GM23248 (cell line): ENCODE measurements at places on chromosomes 2 and 18. TPM values are rescaled to one million over a fixed set of nuclear protein-coding genes. Genes with fewer than 3 reads are reported as not detected.

DNA sequence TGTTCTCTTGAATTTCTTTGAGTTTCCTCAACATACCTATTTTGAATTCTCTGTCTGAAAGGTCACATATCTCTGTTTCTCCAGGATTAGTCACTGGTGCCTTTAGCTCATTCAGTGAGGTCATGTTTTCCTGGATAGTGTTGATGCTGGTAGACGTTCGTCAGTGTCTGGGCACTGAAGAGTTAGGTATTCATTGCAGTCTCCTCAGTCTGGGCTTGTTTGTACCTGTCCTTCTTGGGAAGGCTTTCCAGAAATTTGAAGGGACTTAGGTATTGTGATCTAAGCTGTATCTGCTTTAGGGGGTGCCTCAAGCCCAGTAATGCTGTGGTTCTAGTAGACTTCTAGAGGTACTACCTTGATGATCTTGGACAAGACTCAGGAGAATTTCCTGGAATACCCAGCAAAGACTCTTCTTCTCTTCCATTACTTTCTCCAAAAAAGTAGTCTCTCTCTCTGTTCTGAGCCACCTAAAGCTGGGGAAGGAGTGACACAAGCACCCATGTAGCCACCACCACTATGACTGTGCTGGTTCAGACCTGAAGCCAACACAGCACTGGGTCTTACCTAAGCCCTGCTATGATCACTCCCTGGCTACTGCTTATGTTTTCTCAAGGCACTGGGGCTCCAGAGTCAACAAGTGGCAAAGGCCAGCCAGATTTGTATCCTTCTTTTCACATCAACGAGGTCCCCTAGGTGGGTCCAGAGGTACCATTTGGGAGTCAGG is 852.0 kb downstream of the BCL11A start:
- no peak for DNase-seq

CYTIP gene
- total RNA-seq, result not detected in 2 replicates

CLEC4F gene
- not detected in 2 replicates for total RNA-seq

SGPP2 gene
- total RNA-seq, result not detected in 2 replicates

DNA sequence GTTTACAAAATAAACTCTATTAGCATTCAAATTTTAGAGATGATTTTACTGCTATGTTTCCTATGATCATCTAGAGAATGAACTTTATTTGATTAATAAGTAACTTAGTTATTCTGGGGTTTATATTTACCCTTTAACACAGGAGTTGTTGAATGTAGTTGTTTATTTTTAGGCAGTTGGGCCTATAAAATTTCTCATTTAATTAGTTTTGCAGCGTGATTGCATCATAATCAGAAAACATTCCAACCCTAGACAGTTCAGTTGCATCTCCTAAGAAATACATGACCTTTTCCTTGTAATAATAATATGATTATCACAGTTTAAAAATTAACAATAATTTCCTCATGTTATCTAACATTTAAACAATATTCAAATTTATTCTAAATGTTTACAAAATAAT is 224.7 kb upstream of the CDH7 start:
- no peak for DNase-seq

DNA sequence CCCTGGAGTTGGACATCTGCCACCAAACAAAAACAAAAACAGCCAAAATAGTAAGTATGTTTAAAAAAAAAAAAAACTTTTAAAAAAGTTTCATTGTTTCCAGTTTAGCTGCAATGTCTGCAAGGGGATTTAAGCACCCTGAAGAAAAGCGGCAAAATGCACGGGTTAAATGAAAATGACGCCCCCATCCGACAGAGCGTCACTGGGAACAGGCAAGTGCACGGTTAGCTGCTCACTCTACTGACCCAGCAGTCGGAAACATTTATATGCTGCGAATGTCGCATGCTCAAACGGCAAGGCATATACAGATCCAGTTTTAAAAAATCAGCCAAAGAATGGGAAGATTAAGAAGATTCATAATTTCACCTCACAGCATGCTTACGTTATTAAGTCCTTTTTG is 142.8 kb upstream of the PXDN start:
- no peak for DNase-seq

- peak; percentile 79 for DNase-seq
Observed at GRCh38 chr2:8682719-8683667, 1.1 kb downstream of the ID2 start.

DNA sequence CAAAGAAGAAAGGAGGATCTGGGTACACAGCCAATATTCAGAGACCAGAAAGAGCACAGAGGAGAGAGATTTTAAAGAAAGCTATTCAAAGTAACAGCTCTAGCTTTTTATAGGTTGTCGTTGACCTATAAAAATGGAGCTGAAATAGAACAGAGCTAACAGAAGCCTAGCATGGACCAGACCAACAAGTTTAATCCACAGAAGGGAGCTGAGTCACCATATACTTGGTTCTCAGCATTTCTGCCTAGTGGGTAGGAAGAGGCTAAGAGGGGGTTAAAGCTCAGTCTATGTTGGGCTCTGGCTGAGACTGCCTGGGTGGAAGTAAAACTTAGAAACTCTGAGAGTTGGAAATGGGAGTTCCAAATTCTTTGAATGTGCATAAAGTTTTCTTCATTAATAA is 678.0 kb upstream of the CDH2 start:
- DNase-seq, result peak; percentile 48

DNA sequence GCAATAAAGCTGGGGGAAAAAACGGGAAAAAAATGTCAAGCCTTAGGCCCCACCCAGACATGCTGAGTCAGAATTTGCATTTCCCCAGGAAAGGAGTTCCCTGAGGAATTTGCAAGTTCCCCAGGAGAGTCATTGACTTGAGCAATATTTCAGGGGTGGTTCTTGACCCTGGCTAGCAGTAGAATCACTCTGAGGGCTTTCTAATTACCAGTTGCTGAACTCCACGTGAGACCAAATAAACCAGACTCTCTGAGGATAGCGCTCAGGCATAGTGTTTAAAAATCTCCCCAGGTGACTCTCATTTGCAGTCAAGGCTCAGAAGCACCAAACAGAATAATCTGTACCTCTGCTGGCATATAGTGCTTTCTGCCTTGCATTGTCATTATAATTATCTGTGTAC is 48.7 kb downstream of the C1QL2 start:
- DNase-seq, result peak; percentile 20

GRCh38 chr2:45885171-45885621 is 233.7 kb downstream of the PRKCE start:
- DNase-seq, result peak; percentile 49

- no peak for DNase-seq
Observed at GRCh38 chr2:205662206-205662965, 19.9 kb upstream of the NRP2 start.

NEU4 gene
- not detected in 2 replicates for total RNA-seq

FBXO41 gene
- total RNA-seq, result 1.0 and 1.1 TPM in 2 replicates

GRCh38 chr2:201978986-201979385 is 54.7 kb upstream of the FZD7 start:
- no peak for DNase-seq

DNA sequence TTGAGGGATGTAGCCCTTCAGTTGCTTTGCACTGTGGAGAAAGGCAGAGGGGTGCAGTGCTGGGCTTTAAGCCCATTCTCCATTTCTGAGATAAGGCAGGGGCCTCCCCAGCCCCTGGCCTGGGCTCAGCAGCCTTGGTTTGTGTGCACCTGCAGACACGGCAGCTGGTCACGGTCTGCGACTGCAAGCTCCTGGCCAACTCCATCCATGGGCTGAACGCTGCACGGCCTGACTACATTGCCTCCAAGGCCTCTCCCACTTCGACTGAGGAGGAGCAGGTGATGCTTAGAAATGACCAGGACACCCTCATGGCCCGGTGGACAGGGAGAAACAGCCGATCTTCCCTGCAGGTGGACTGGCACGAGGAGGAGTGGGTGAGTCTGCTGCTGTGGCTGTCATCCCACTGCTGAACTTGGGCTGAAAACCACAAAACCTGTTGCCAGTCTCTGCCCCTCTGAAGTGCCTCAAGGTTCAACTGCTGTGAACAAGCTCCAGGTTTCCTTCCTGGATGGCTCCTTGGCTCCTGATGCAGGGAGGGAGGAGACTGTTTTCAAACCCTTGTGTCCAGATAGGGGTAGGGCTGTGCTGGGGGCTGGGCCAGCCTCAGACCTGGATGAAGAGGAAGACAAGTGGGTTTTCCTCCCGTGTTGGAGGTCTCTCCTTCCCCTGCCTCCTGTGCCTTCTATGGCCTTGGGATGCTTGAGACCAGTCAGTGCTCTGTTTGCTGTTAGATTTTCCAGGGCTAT is 54.0 kb downstream of the COA5 start:
- no peak for DNase-seq

- DNase-seq, result no peak
Observed at GRCh38 chr2:151264157-151264825, 2.6 kb upstream of the RBM43 start.

- no peak for DNase-seq
Observed at GRCh38 chr2:100068395-100068794, 74.0 kb downstream of the AFF3 start.
